A673 (cell line): ENCODE measurements at places on chromosomes 12 and 14. TPM values are rescaled to one million over a fixed set of nuclear protein-coding genes. Genes with fewer than 3 reads are reported as not detected.
A peak's percentile ranks its signal among the peaks of the same experiment; 100 is the strongest.

GRCh38 chr12:102374190-102374589 is 106.2 kb downstream of the IGF1 start:
- H3K36me3 ChIP-seq, result no peaks in the 10 kb centered on the region
- no peaks in the 10 kb centered on the region for H3K4me1 ChIP-seq
- H3K27me3 ChIP-seq, result no peaks in the 10 kb centered on the region
- no peak overlapping the region for H3K27ac ChIP-seq
- no peak for DNase-seq

DNA sequence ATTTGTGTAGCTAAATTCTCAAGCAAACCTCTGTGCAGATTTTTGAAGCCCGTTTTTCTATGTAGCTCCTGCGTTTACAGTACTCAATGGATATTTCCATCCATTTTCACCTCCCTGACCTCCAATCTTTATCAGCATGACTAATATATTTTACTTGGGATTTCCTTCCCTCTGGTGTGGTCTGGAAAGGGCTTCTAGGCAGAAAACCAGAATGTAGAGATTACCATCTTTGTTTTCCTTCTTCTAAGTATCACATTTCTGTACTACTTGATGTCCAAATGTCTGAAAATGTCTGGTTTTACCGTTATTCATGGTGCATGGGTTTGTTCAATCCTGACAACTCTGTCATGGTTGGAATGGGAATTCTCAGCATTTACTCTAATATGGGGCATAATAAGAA is 907.6 kb upstream of the FLRT2 start:
- H3K27me3 ChIP-seq, result no peaks in the 10 kb centered on the region
- H3K4me1 ChIP-seq, result peaks cover 4% of the 10 kb centered on the region
- H3K4me3 ChIP-seq, result no peak overlapping the region

DNA sequence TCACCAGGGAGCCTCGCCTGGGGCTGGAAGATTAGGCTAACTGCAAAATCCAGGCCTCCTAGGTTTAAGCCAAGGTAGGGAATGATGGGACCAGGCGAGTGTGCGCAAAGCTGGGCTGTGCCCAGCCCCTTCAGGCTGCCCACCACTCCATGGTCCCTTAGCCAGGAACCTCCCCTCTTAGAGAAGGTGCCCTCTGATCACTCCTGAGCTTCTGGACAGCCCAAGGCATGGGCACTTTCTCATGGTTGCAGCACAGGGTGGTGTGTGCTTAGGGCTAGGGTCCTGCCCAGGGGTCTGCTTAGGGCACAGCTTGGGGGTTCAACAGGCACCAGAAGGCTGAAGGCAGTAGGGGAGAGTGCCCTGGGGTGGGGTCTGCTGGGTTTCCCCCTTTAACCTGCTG is 69.0 kb downstream of the PRIMA1 start:
- H3K4me3 ChIP-seq, result no peak overlapping the region
- H3K36me3 ChIP-seq, result no peaks in the 10 kb centered on the region
- no peak overlapping the region for H3K27ac ChIP-seq

DNA sequence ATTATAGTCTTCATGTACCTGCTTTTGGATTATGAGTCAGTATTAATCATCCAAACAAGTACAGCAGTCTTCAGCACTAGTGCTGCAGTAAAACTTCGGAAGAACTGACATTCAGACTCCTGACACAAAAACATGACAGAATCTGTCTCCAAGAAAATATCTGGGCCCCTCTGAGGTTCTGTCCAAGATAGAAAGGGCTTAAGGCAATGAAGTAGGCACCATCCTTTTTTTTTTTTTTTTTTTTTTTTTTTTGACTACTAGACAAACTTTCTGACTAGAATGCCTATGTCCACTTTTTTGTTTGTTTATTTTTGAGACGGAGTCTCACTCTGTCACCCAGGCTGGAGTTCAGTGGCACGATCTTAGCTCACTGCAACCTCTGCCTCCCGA is 112.5 kb downstream of the MED13L start:
- peaks cover 36% of the 10 kb centered on the region for H3K4me1 ChIP-seq
- H3K36me3 ChIP-seq, result no peaks in the 10 kb centered on the region
- H3K4me3 ChIP-seq, result no peak overlapping the region
- DNase-seq, result no peak

DNA sequence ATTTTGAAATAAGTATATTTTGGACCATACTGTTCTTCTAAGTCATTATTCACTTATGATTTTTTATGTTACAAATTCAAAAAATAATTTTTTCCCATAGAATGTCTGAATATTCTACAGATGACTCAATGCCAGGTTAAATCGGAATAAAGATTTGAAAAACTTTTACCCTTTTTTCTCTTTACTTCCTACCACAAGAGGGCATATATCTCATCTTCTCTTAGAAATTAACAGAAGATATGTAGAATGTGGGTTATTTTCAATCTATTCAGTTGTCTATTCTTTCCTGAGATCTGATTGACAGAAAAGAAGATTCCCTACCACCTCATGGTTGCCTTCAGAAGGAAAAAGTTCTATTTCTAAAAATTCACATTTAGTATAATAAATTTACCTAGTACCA is 53.0 kb upstream of the KITLG start:
- no peaks in the 10 kb centered on the region for H3K27me3 ChIP-seq
- DNase-seq, result peak; percentile 18
- H3K4me1 ChIP-seq, result peaks cover 2% of the 10 kb centered on the region
- no peak overlapping the region for H3K27ac ChIP-seq
- no peaks in the 10 kb centered on the region for H3K36me3 ChIP-seq

- no peaks in the 10 kb centered on the region for H3K4me1 ChIP-seq
- no peak overlapping the region for H3K4me3 ChIP-seq
- no peaks in the 10 kb centered on the region for H3K36me3 ChIP-seq
Observed at GRCh38 chr12:120332523-120332922, 4.9 kb upstream of the PLA2G1B start.

Gene FGF23
- total RNA-seq, result not detected in 2 replicates

GRCh38 chr14:54785136-54785777 is 117.4 kb downstream of the GCH1 start:
- no peak overlapping the region for H3K27ac ChIP-seq
- H3K4me1 ChIP-seq, result peaks cover 26% of the 10 kb centered on the region
- no peak for DNase-seq
- H3K36me3 ChIP-seq, result peaks cover 4% of the 10 kb centered on the region
- no peak overlapping the region for H3K4me3 ChIP-seq

Gene PLEKHH1
- 8.9 and 13.7 TPM in 2 replicates for total RNA-seq

Gene MFAP5
- total RNA-seq, result 0.52 and 1.7 TPM in 2 replicates

DNA sequence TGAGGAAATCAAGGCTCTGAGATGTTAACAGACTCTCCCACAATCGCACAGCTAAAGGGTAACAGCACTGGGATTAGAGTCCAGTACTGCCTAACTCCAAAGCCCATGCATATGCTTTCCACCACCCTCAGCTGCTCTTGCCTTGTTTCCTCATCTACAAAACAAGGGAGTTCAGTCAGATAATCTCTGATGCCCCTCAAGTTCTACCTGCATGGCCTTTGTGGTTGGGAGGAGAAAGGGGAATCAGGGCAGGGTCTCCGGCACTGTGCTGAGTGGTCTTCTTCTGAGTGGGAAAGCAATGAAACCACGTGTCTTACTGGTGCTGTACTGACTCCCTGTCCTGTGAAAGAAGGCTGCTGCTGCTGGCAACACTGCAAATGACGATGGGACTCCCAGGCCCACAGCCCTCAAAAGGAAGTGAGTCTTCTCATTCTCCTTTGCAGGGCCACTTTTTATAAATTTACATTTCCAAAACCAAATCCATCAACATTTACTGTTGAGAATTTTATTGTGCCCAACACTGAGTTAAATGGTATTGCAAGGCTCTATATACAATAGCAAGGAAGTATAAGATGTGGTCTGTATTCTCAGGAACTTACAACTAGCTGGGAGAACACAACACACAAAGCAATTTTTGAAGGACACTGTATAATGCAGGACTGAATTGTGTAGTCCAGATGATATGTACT is 19.7 kb upstream of the DUSP16 start:
- H3K36me3 ChIP-seq, result no peaks in the 10 kb centered on the region
- no peaks in the 10 kb centered on the region for H3K27me3 ChIP-seq
- H3K27ac ChIP-seq, result no peak overlapping the region
- H3K4me1 ChIP-seq, result peaks cover 3% of the 10 kb centered on the region
- no peak overlapping the region for H3K4me3 ChIP-seq

DNA sequence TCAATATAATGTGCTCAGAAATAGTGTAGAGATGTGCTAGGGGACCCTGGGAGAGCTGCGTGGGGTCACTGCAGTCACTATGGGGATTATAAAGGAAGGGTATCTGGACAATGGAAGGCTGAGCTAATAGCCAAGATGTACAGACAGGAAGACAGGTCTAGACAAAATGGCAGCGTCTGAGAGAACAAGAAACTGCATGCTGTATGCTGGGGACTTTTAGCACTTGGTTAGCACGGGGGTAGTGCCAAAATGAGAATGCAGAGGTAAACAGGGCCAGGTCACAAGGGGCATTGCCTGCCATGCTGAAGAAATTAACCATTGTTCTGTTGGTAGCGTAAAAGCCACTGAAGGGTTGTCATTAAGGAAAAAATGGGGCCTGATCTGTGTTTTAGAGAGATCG is 308.2 kb downstream of the EMP1 start:
- no peaks in the 10 kb centered on the region for H3K4me1 ChIP-seq
- no peak overlapping the region for H3K27ac ChIP-seq
- no peak overlapping the region for H3K4me3 ChIP-seq
- no peak for DNase-seq

GRCh38 chr12:53107122-53107521 is 3.8 kb downstream of the SOAT2 start:
- H3K4me1 ChIP-seq, result no peaks in the 10 kb centered on the region
- H3K4me3 ChIP-seq, result no peak overlapping the region
- DNase-seq, result no peak
- no peak overlapping the region for H3K27ac ChIP-seq
- no peaks in the 10 kb centered on the region for H3K36me3 ChIP-seq
- no peaks in the 10 kb centered on the region for H3K27me3 ChIP-seq

- peak; percentile 20 for DNase-seq
- H3K4me3 ChIP-seq, result peak overlapping the region; percentile 98
- H3K36me3 ChIP-seq, result no peaks in the 10 kb centered on the region
- H3K27ac ChIP-seq, result no peak overlapping the region
Observed at GRCh38 chr12:120118321-120119061, 1.9 kb upstream of the RAB35 start.
